ENCODE measurements at places on chromosomes 5 and 9. TPM values are rescaled to one million over a fixed set of nuclear protein-coding genes. Genes with fewer than 3 reads are reported as not detected.

The NEURL1B gene
- total RNA-seq: 7.6 TPM

The FGF10 gene
- not detected for total RNA-seq

The AK6 gene
- total RNA-seq: 52.4 TPM

The HRCT1 gene
- total RNA-seq: 4.4 TPM

The GRXCR2 gene
- total RNA-seq: not detected

The IL4 gene
- not detected for total RNA-seq

The MEGF10 gene
- total RNA-seq: not detected
